Skin of body (tissue), 3 donors: ENCODE measurements at places on chromosomes 6 and 20. TPM values are rescaled to one million over a fixed set of nuclear protein-coding genes. Genes with fewer than 3 reads are reported as not detected.
A peak's percentile ranks its signal among the peaks of the same experiment; 100 is the strongest.

DNA sequence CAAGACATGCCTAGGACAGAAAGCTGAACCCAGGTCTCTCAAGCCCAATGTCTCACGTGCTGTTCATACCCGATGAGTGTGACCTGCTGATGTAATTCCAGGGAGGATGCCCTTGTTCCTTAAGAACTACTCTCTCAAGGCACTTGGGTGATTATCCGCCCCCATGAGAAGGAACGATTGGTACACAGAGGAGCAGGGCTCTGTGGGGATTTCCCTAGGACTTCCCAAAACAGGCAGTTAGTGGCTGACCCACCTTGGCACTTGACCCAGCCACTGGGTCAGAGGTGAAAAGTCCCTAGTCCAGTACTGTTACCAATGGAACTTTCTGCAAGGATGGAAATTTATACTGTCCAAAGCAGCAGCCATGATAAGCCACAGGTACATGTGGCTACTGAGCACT is 9.2 kb upstream of the BPIFB6 start:
- DNase-seq, result no peak

GRCh38 chr20:22511943-22512910 is 72.1 kb downstream of the FOXA2 start:
- no peak for DNase-seq

DNA sequence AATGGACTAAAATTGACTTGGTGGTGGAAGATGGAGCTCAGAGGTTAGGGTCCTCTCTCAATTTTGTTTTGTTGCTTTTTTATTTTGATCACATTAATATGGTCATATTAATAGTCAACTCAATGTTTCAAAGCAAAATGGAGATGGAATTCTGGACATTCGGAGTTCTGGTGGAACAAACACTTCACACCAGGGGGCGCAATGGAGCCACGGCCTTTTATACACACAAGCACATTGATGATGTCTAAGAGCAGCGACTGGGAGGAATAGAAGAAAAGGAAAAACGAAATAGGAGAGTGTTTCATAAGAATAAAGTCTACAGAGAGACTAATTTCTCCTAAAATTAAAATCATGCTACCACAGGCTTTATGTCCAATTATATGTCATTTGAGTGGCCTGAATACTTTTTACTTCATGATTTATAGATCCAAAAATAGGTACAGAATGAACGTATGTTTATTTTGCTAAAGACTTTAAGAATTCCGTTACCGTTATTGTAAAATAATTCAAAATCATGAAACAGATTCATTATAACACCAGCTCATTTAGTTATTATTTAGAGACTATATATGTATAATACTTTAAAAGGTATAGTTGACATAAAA is 197.6 kb upstream of the SASH1 start:
- peak; percentile 28 for DNase-seq

DNA sequence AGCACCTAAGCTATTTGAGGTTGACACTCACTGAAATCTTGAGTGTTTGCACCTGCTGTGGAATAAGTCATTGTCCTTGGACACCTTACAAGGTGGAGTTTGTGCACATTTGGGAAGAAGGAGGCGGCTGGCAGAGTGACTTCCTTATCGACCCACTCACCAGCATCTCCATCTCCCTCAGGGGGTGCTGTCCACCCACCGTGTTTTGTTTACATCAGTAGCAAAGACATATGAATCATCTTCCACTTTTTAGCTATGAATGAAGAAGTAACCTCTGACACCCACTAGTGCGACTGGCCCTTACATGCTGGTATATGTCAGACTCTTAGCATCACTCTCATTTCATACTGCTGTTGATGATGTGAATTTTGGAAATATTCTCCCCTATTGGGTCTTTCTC is 119.5 kb upstream of the SGK1 start:
- DNase-seq, result no peak

DNA sequence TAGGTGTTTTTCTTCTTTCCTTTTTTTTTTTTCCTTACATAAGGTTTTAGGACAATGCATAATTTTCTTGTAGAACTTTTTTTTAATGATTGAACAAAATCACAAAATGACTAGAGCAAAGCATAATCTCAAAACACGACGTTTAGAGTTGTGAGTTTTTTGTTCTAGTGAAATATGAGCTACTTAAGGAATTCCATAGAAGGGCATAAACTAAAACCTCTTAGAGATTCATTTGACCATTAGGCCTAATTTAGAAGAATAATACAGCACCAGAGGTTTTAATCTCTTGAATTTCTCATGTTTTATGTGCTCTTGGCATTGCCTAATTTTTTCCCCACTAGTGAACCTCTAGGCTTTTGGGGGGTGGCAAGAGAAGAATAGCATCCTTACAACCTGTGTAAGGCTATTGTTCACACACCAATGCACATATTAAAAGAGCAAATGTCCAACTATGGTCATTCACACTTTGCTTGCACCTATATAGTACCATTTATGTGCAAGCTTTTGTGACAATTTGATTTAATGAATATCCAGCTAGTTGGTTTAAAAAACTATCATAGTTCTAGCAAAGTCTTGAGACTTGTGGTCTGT is 44.6 kb downstream of the HMGN3 start:
- no peak for DNase-seq

- DNase-seq, result no peak
Measured at GRCh38 chr6:137690034-137690433, 177.0 kb upstream of the TNFAIP3 start.

DNA sequence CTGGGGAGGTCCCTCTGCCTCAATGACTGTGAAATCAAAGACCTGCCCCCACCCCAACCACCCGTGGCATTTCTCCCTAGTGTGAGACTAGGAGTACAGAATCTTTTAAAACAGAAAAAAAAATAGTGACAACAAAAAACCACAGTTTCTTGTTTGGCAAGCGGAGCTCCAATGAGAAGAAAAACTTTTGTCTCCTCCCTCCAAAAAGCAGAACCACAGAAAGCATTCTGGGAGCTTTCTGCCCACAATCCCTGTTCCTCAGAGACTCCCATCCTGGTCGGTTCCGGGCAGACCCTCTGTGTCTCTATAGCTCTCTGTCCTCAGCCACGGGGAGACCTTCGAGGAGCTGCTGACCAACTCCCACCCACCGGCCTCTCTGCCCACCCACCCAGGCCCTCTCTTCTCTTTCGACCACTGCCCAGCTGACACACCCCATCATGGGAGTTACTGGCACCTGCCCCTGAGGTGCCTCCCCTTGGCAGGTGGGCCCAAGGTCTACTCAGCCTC is 4.9 kb downstream of the PREX1 start:
- DNase-seq, result no peak

- no peak for DNase-seq
Measured at GRCh38 chr6:139926711-139927110, 552.3 kb upstream of the CITED2 start.

DNA sequence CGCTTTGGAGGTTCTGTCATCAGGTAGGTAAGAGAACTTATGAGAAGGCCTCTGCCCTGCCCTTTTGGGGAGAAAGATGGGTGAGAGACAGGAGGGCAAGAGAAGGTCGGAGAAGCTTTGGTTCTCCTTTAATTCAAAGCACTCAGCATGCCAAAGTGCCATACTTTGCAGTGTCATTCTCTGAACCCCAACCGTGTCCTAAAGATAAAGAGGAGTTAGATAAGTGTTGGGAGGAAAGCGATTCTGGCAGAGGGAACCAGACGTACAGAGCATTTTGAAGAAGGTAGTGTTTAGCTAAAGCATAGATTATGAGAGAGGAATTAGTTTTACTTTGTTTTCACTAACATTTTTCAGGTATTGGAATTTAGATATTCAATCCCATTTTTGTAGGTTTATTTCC is 40.3 kb downstream of the NKAIN2 start:
- no peak for DNase-seq

- no peak for DNase-seq
Measured at GRCh38 chr6:139029470-139030227, 1.1 kb downstream of the ABRACL start.

- DNase-seq, result no peak
Measured at GRCh38 chr20:59177266-59178250, 13.9 kb downstream of the ZNF831 start.

DNA sequence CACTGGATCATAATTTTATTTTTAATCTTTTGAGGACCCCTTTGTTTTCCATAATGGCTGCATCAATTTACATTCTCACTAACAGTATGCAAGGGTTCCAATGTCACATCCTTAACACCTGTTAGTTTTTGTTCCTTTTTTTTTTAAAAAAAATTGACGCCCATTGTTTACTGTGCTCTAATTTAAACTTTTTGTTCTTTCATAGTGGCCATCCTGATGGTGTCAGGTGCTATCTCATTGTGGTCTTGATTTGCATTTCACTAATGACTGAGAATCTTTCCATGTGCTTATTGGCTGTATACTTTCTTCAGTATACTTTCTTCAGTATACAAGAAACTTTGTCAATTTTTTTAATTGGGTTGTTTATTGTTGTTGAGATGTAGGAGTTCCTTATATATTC is 347.0 kb downstream of the RNGTT start:
- DNase-seq, result no peak

DNA sequence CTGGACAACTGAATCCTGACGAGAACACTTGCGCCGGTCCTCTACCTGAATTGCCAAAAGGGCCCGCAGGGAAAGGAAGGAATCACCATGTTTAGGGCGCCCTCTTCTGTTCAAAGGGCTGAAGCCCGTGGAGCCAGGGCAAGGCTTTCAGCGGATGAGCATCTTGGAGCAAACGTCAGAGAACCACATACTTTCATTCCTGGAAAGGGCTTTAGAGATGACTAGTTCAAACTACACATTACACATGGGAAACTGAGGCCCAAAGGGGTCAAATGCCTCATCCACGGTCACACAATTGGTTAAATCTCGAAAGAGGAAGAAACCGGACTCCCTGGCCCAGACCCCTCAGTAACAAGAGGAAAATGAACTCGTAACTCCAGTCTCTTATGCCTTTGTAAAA is 11.5 kb upstream of the ZNF133 start:
- DNase-seq, result no peak

DNA sequence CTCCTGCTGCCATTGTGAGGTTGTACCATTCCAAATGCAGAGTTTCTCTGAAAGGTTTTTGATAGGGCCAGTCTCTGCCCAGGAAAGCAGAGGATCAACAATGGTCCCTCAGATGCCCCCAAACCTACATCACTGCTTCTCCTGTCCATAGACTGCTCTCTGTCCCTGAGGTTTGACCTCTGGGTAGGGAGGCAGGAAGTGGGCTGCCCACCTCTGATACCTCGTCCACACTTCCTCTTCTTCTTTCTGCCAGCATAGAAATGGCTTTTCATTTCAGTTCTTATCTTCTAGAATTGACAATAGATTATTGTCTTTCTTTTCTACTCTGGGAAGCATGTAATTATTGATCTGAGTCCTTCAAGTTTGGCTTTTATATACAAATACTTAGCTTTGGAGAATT is 170.6 kb downstream of the TRMT11 start:
- no peak for DNase-seq

DNA sequence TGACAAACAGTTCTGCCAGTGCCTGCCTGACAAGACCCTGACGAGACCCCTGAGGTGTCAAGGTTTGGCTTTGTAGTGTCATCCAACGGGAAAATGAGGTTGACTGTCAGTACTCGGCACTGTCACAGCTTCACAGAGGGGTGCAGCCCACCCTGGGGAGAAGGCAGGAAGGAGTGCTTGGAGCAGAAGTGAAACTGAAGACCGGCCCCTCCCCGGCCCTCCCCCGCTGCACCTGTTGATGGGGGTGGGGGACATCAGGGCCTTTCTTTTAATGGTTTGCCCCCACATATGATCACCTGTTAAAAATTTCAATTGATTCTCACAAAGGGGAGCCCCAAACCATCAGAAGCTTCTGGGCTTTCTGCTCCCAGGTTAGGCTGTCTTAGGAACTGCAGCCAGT is 6.8 kb downstream of the PMEPA1 start:
- no peak for DNase-seq

- no peak for DNase-seq
Measured at GRCh38 chr6:106060167-106060566, 26.0 kb upstream of the PRDM1 start.

DNA sequence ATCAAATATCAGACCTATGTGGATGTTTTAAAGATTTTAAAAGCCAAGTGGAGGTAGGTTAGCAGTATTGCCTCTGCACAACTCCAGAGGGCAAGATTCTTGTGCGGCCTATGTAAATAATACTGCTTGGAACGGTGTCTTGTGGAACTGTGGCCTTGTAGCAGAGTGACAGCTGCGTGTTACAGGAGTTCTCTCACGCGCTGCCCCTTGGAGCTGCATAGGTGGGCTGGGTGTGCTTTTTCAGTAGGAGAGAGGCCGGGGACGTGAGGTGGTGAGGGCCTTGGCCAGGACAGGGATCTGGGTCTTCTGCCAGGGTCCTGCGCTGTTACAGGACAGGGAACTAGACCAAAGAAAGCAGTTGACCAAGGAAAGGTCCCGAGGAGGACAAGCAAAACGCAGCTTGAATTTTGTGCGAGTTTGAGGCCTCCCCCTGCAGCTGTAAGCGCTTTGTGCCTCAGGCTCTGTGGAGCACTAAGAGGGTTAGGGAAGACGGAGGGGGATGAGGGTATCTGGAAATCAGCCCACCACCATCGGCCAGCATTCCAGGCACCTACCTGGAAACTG is 1.5 kb downstream of the TMEM181 start:
- DNase-seq, result no peak

GRCh38 chr6:134426623-134427022 is 108.7 kb upstream of the SGK1 start:
- no peak for DNase-seq

DNA sequence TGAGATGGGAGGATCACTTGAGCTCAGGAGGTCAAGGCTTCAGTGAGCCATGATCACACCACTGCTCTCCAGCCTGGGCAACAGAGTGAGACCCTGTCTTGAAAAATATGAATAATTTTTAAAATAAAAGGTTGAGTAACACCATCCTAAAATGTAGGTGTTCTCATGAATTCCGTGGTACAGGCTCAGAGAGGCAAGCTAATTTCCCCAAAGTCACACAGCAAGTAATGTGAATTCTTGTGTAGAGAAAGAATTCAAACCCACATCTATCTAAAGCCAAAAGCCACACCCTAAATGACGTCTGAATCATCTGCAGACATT is 80.5 kb downstream of the ZNF217 start:
- no peak for DNase-seq

GRCh38 chr6:133698272-133698671 is 190.6 kb upstream of the TCF21 start:
- DNase-seq, result no peak

Gene PBOV1
- not detected for total RNA-seq

Gene GABRR1
- 0.20 TPM for total RNA-seq

Gene PKHD1
- total RNA-seq, result 1.3 TPM

Gene HAO1
- total RNA-seq, result not detected

Gene FRK
- 3.6 TPM for total RNA-seq

Gene PI16
- total RNA-seq, result 10.1 TPM

Gene NKX2-2
- not detected for total RNA-seq

Gene AGER
- 2.7 TPM for total RNA-seq

Gene HLA-DRA
- total RNA-seq, result 92.8 TPM

Gene SLC16A10
- total RNA-seq, result 8.6 TPM

Gene SLC26A8
- total RNA-seq, result 0.20 TPM

Gene SYCP2
- total RNA-seq, result 5.8 TPM

Gene HLA-DOB
- 0.69 TPM for total RNA-seq
